ENCODE measurements at places on chromosomes 2 and 18. TPM values are rescaled to one million over a fixed set of nuclear protein-coding genes. Genes with fewer than 3 reads are reported as not detected.

GRCh38 chr18:11488175-11488574 lies 121.2 kb upstream of the SLC35G4 start:
- H3K27ac ChIP-seq: no peak overlapping the region
- no peak overlapping the region for H3K4me3 ChIP-seq
- no peaks in the 10 kb centered on the region for H3K27me3 ChIP-seq
- no peaks in the 10 kb centered on the region for H3K36me3 ChIP-seq
- DNase-seq: no peak

Gene SAG
- polyA plus RNA-seq: not detected

- H3K27ac ChIP-seq: no peak overlapping the region
- no peak overlapping the region for H3K4me3 ChIP-seq
- DNase-seq: no peak
- peaks cover 5% of the 10 kb centered on the region for H3K27me3 ChIP-seq
- H3K36me3 ChIP-seq: no peaks in the 10 kb centered on the region
Measured at GRCh38 chr2:69241664-69242514, 145.1 kb downstream of the GFPT1 start.

DNA sequence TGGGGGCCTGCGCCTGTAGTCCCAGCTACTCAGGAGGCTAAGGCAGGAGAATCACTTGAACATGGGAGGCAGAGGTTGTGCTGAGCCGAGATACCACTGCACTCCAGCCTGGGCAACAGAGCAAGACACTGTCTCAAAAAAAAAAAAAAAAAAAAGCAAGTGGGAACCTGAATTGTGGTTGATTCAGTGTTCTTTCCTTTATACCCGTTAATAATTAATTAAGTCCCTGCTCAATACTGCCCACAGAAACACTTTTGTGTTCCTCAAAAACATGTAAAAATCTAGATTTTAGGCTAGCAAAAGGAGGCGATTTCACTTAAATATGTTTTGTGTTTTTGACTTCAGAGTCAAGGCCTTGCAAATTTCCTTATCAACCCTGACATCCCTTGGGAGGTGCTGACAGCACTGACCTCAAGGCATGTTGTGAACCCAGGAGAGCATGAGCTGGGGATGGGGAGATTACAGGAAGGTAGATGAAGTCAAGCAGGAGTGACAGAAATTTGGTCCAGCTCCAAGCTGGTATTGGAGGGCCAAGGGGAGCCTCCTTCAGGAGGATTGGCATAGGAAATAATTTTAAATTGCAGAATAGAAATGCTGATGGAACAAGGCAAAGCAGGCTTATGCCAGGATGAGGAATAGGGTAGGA lies 89.0 kb upstream of the PNPT1 start:
- no peak overlapping the region for H3K4me3 ChIP-seq
- no peaks in the 10 kb centered on the region for H3K4me1 ChIP-seq
- H3K27ac ChIP-seq: no peak overlapping the region
- H3K27me3 ChIP-seq: peaks cover 9% of the 10 kb centered on the region
- no peaks in the 10 kb centered on the region for H3K36me3 ChIP-seq

GRCh38 chr2:61354543-61355197 lies 116.2 kb downstream of the USP34 start:
- peaks cover 26% of the 10 kb centered on the region for H3K4me1 ChIP-seq
- H3K4me3 ChIP-seq: no peak overlapping the region
- H3K27ac ChIP-seq: peak overlapping the region; percentile 65
- H3K27me3 ChIP-seq: no peaks in the 10 kb centered on the region
- DNase-seq: no peak

Gene TMEFF2
- not detected for polyA plus RNA-seq

GRCh38 chr18:78595924-78596573 lies 383.6 kb upstream of the SALL3 start:
- no peaks in the 10 kb centered on the region for H3K4me1 ChIP-seq
- DNase-seq: no peak
- H3K27me3 ChIP-seq: peaks cover 3% of the 10 kb centered on the region

Gene SERPINB10
- not detected for polyA plus RNA-seq

DNA sequence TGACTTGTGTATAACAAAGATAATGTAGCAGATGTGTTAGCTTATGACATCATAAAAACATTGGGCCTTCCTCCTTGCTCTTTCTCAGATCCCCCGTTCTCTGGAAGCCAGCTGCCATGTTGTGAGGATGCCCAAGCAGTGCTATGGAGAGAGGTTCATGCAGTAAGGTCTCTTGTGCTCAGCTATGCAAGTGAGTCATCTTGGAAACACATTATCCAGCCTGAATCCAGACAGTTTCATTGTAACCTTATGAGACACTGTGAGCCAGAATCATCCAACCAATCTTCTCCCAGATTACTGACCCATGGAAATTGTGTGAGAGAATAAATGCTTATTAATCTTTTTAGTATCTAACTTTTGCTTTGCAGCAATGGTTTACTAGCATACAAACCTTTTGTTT lies 60.8 kb downstream of the ST6GAL2 start:
- no peaks in the 10 kb centered on the region for H3K4me1 ChIP-seq
- H3K36me3 ChIP-seq: no peaks in the 10 kb centered on the region
- no peak overlapping the region for H3K4me3 ChIP-seq
- H3K27me3 ChIP-seq: no peaks in the 10 kb centered on the region

- no peak overlapping the region for H3K4me3 ChIP-seq
- H3K36me3 ChIP-seq: no peaks in the 10 kb centered on the region
- no peaks in the 10 kb centered on the region for H3K4me1 ChIP-seq
- no peak overlapping the region for H3K27ac ChIP-seq
Measured at GRCh38 chr2:152477347-152478092, 142.5 kb downstream of the FMNL2 start.

DNA sequence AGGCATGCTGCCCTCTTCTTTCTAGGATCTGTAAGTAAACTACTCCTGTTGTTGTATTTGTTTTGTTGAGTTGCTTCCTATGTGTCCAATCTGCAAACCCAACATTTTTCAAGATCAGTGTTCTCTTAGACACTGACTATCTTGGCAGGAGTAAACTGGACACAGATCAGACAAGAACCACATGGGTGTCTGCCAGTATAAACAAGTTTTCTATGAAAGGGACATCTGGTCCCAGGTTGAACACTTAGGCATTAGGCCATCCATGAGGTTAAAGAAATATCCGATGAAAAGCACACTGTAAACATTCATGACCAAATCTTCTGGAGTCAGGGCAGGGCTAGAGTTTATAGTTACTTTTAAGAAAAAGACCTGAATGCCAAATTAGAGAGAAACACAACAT lies 441.8 kb downstream of the NYAP2 start:
- H3K4me1 ChIP-seq: no peaks in the 10 kb centered on the region
- no peak for DNase-seq
- no peaks in the 10 kb centered on the region for H3K36me3 ChIP-seq
- H3K27me3 ChIP-seq: no peaks in the 10 kb centered on the region
- no peak overlapping the region for H3K4me3 ChIP-seq

DNA sequence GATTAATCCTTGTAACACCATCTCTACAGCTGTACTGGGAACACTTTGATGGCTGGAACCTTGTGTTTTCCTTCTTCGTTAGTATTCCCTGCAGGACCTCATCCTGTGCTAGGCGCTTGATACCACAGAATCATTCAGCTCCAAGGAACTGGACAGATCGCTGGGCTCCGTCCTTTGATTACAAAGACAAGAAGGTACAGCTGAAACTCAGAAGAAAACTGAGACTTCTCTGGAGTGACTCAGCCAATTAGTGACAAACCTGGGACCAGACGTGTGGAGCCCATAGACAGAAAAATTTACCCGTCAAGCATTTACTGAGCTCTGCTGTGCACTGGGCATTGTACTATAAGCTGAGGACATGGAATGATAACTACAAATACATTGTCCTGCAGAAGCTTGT lies 67.3 kb downstream of the NCKAP5 start:
- H3K36me3 ChIP-seq: no peaks in the 10 kb centered on the region
- peaks cover 9% of the 10 kb centered on the region for H3K27me3 ChIP-seq
- H3K4me3 ChIP-seq: no peak overlapping the region
- DNase-seq: no peak
- no peaks in the 10 kb centered on the region for H3K4me1 ChIP-seq
- H3K27ac ChIP-seq: no peak overlapping the region

DNA sequence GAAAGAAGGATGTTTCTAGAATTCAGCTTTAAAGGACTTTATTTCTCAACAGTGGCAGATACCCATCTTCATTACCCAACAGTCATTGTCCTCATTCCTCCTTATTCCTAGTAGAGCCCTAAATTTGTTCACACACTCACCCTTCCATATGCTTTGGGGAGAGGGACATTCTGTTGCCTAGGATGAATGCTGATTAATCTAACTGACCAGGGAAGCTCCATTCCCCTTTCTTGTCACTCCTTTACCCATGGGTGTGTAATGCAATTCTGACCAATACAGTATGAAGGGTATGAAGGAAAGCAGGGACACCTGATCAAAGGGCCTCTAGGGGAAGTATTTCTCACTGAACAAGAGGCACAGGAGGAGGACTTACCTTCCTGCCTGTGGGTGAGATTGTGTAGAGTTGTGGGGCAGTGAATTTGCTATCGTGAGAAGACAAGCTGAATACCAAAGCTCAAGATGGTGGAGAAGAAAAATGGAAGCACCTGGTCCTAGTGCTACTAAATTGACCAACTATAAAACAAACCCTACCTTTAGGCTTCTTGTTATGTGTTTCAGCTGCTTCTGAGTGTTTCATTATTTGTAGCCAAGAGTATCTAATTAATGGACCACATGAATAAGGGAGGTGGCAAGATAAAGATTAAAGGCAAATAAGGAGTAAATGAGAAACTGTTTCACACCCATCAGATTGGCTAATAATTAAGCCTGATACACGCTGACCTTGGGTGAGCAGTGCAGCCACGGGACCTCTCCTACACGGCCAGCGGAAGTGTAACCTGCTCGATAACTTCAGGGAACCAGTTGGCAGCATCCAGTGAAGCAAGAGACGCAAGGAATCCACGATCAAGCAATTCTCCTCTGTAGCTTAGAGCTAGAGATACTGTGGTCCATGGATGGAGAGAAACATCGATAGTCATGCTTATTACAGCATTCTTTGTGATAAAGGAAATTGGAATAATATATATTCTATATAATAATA lies 202.3 kb downstream of the MYCN start:
- no peak overlapping the region for H3K4me3 ChIP-seq
- peaks cover 6% of the 10 kb centered on the region for H3K27me3 ChIP-seq
- no peak for DNase-seq
- H3K27ac ChIP-seq: no peak overlapping the region
- H3K4me1 ChIP-seq: no peaks in the 10 kb centered on the region
- no peaks in the 10 kb centered on the region for H3K36me3 ChIP-seq

DNA sequence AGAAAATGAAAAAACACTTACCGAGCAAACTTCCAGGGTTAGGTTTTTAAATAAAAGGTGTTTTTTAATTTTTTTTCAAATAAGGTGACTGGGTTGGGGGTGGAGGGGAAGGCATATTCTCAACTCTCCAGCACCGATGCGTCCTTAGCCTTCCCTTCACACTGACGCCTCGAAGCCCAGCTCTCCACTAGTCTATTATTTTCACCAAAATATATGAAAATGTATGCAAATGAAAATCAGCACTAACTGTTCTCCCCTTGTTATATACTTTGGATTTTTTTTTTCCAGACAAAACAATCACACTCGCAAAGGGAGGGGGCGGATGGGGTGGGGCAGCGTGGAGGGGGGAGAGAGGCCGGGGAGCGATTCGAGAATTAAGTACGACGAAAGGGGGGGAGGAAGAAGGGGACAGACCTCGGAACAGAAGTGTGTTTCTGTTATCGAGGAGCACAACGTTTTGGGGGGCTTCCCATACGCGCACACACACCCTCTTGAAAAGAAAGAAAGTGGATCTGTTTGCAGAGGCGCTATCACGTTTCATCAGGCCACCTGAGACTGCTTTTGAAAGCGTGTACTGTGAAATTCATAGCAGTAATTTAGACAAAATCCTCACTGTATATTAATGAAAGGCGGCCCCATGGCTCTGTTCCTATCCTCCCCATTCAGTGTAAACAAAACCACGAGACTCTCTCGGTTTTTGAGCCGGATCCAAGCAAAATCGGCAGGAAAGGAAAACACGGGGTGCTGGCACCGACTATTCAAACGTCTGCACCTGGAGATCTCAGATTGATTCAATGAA lies 2.4 kb upstream of the POU3F3 start:
- peak overlapping the region; percentile 87 for H3K27ac ChIP-seq
- DNase-seq: no peak
- H3K27me3 ChIP-seq: peaks cover 87% of the 10 kb centered on the region
- H3K36me3 ChIP-seq: no peaks in the 10 kb centered on the region
- peaks cover 36% of the 10 kb centered on the region for H3K4me1 ChIP-seq
- H3K4me3 ChIP-seq: peak overlapping the region; percentile 89

GRCh38 chr2:3099145-3099859 lies 278.3 kb downstream of the EIPR1 start:
- no peaks in the 10 kb centered on the region for H3K36me3 ChIP-seq
- H3K27ac ChIP-seq: no peak overlapping the region
- H3K4me1 ChIP-seq: peaks cover 21% of the 10 kb centered on the region
- DNase-seq: no peak
- peaks cover 16% of the 10 kb centered on the region for H3K27me3 ChIP-seq

GRCh38 chr2:116499389-116499788 lies 1315.1 kb upstream of the DDX18 start:
- H3K27ac ChIP-seq: no peak overlapping the region
- H3K36me3 ChIP-seq: no peaks in the 10 kb centered on the region
- no peak overlapping the region for H3K4me3 ChIP-seq
- H3K4me1 ChIP-seq: no peaks in the 10 kb centered on the region

GRCh38 chr2:9843229-9844035 lies at the start of gene TAF1B:
TSS of gene TAF1B (plus strand) at chr2:9843474. CDS start at chr2:9843542, 68 bp downstream.
- peak; percentile 78 for DNase-seq
- H3K4me3 ChIP-seq: peak within 1 kb of the TSS; percentile 98
- H3K27me3 ChIP-seq: no peaks in the 10 kb centered on the region
- H3K36me3 ChIP-seq: peaks cover 12% of the 10 kb centered on the region
- H3K4me1 ChIP-seq: peaks cover 35% of the 10 kb centered on the region
- H3K27ac ChIP-seq: peak within 1 kb of the TSS; percentile 87

Gene MTCL1
- polyA plus RNA-seq: 1.4 TPM

GRCh38 chr2:127205218-127206125 lies 14.6 kb downstream of the CYP27C1 start:
- H3K36me3 ChIP-seq: no peaks in the 10 kb centered on the region
- no peak for DNase-seq
- H3K27me3 ChIP-seq: peaks cover 32% of the 10 kb centered on the region
- H3K4me1 ChIP-seq: no peaks in the 10 kb centered on the region
- no peak overlapping the region for H3K4me3 ChIP-seq

DNA sequence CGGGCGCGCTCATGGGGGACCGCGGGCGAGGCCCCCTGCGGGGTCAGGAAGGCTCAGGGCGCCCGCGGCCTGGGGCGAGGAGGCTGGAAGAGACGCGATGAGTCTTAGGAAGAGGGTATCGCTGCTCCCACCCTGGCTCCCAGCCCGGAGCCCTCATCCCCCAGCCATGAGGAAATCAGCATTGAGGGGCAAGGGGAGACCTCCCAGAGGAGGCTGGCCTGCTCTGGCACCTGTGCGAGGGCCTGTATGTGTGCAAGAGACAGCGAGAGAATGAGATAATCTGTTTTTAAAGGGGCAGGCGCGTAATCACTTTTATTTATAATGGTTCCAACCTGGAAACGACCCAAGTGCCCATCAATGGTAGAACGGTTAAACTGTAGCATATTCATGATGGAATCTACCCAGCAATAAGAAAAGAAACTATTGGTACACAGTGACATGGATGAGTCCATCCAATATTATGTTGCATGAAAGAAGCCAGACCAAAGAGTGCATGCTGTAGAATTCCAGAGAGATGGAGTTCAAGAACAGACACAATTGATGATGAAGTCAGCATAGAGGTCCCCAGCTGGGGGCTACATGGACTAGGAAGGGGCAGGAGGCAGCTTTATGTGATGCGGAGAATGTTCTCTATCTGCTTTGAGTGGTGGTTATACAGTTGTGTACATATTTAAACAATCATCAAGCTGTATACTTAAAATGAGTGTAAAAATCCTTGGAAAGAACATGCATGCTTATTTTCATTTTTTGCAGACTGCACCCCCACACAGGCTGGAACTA lies 14.4 kb downstream of the FBXO41 start:
- no peak overlapping the region for H3K4me3 ChIP-seq
- peaks cover 7% of the 10 kb centered on the region for H3K36me3 ChIP-seq
- DNase-seq: no peak
- H3K27me3 ChIP-seq: no peaks in the 10 kb centered on the region

Gene CFC1
- polyA plus RNA-seq: not detected

Gene VIL1
- polyA plus RNA-seq: 0.16 TPM

Gene PFN4
- polyA plus RNA-seq: not detected

Gene SLC4A5
- 0.44 TPM for polyA plus RNA-seq
